ENCODE measurements at places on chromosomes 16 and 17.

- no peak for DNase-seq
Measured at GRCh38 chr16:50600582-50601283, 52.5 kb downstream of the NKD1 start.

GRCh38 chr17:78364436-78365281, 4.8 kb upstream of the SOCS3 start:
- no peak for DNase-seq

GRCh38 chr16:49745311-49745747, 110.6 kb downstream of the ZNF423 start:
- no peak for DNase-seq

DNA sequence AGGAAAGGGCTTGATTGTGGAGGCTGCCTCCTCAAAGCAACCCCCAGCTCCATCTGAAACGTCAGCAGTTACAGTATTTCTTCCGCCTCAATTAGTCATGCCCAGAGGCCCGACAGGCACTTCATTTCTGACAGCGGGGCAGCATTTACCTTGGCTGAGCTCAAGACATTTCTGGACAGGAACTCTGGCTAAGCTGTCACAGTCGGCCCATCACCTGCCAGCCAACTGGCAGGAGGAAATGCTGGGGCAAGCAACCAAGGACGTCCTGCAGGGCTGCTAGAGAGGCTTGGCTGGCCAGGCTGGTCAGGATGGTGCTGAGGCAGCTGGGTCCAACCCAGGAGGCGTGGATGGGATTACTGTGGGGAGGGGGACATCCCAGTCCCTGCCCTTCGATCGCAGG, 27.8 kb downstream of the PLXDC1 start:
- no peak for DNase-seq

DNA sequence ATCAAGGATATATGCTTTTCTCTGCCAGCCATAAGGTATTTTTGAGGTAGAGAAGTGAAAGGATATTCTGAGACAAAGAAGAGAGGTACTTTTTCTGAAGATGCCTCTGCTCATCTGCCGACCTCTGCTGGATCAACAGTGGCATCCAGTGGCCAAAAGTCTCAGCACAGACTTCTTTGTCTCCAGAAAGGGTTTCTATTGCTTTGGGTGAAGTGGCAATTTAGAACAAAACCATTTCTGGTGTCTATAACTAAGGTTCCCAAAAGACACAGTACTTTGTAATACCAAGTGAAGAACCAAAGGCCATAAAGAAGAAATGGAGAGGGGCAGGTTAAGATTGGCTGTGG, 155.2 kb upstream of the C17orf78 start:
- no peak for DNase-seq
